Hematopoietic multipotent progenitor cell treated with erythropoietin and hydrocortisone succinate and interleukin-3 and kit ligand, for 4 days (in vitro differentiated cells): ENCODE measurements at places on chromosomes 4 and X.

DNA sequence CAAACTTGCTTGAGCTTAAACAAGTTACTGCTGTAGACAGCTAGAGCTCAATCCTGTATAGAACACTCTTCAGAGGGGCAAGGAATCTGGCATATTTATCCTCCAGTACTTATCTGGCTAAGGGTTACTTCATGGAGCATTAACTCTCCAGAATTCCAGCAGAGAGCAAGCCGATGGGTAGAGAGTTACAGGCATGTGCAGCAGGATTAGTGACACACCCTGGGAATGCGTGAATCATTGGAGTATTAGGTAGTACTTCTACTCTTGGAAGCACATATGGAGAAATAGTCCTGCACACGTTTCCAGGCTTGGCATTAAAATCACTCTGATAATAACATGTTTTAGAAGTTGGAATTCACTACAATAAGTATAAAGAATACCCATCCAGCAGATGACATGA lies 35.4 kb downstream of the GRXCR1 start:
- no peak for DNase-seq

DNA sequence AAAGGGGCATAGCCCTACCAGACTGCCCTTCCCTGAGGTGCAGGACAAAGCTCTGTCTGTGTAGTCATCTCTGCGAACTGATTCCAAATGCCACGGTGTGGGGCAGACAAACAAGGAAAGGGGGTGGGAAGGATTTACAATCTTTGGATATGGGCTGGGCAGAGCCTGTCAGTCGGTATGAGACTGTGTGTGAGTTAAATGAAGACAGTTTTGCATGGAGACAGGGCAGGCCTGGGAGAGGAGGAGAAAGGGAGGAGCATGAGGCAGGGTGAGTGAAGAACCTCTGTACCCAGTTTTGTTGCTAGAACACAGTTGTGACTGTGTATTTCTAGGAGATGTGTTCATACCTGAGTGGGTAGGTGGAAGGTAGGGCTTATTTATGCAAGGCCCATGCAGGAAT lies 59.4 kb upstream of the MSN start:
- no peak for DNase-seq

DNA sequence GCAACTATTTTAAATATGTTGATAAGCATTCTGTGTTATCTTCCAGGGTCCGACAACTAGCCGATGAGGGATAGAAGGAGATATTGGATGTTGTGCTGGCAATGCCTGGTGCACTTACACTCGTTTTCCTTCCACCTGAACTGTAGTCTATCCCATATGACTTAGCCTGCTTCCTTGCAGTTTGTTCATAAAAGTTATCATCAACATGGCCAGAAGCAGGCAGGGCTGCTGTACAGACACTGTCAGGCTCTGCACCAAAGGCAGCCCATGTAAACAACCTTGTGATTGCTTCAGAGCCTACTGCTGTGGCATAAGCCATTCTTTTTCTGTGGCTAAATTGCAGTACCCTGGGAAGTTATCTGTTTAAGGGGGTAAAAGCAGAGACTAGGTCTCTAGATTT lies 1.6 kb downstream of the MAPK10 start:
- no peak for DNase-seq

GRCh38 chrX:135531813-135532212 lies 11.4 kb downstream of the INTS6L start:
- no peak for DNase-seq

- peak; percentile 54 for DNase-seq
These were observed 4.0 kb downstream of the PLP2 start for GRCh38 chrX:49175435-49176274.
